ENCODE measurements at places on chromosomes 1 and 21. TPM values are rescaled to one million over a fixed set of nuclear protein-coding genes. Genes with fewer than 3 reads are reported as not detected.

- peak; percentile 73 for DNase-seq
- H3K4me3 ChIP-seq = no peak overlapping the region
- H3K4me1 ChIP-seq = peaks cover 30% of the 10 kb centered on the region
- H3K27me3 ChIP-seq = no peaks in the 10 kb centered on the region
- no peaks in the 10 kb centered on the region for H3K36me3 ChIP-seq
- H3K27ac ChIP-seq = no peak overlapping the region
Measured at GRCh38 chr1:11645670-11646265, 8.5 kb downstream of the FBXO2 start.

DNA sequence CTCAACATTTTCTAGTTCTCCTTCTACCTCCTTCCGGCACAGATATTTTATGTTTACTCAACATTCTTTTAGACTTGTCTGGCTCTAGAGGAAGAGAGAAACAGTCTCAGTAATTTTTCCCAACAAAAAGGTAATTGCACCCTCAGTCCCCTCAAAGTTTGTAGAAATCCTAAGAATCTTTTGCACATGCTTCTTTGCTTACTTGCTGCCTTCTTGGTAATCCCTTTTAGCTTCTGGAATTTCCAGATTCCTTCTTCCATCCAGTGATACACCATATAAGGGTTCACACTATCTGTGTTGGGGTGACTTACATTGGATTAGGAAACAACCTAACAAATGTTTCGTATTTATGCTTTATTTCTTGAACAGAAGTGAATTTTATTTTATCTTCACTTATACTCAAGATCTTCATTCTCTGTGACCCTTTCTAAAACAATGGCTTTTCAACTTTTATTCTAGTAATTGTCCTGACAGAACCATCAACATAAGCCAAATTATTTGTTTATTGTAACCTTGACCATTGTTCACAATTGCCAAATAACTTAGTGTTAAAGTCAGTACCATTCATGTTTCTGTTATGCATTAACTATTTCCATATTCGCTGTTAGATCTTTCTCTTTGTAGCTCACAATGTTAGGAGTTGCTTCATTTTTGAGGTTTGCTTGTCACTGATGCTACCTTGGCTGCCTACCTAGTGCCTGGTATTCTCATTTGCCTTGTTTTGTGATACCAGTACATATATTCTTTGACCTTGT lies 238.1 kb downstream of the HMCN1 start:
- H3K27me3 ChIP-seq = no peaks in the 10 kb centered on the region
- no peak overlapping the region for H3K4me3 ChIP-seq
- no peak overlapping the region for H3K27ac ChIP-seq
- no peaks in the 10 kb centered on the region for H3K36me3 ChIP-seq
- DNase-seq = no peak

- H3K27me3 ChIP-seq = no peaks in the 10 kb centered on the region
- H3K4me3 ChIP-seq = no peak overlapping the region
- no peak for DNase-seq
- H3K4me1 ChIP-seq = no peaks in the 10 kb centered on the region
Measured at GRCh38 chr1:230387296-230387695, 38.8 kb downstream of the PGBD5 start.

- H3K36me3 ChIP-seq = no peaks in the 10 kb centered on the region
- no peak overlapping the region for H3K4me3 ChIP-seq
- H3K4me1 ChIP-seq = no peaks in the 10 kb centered on the region
- DNase-seq = no peak
- H3K27me3 ChIP-seq = no peaks in the 10 kb centered on the region
Measured at GRCh38 chr1:165549973-165550372, 6.2 kb downstream of the LRRC52 start.

DNA sequence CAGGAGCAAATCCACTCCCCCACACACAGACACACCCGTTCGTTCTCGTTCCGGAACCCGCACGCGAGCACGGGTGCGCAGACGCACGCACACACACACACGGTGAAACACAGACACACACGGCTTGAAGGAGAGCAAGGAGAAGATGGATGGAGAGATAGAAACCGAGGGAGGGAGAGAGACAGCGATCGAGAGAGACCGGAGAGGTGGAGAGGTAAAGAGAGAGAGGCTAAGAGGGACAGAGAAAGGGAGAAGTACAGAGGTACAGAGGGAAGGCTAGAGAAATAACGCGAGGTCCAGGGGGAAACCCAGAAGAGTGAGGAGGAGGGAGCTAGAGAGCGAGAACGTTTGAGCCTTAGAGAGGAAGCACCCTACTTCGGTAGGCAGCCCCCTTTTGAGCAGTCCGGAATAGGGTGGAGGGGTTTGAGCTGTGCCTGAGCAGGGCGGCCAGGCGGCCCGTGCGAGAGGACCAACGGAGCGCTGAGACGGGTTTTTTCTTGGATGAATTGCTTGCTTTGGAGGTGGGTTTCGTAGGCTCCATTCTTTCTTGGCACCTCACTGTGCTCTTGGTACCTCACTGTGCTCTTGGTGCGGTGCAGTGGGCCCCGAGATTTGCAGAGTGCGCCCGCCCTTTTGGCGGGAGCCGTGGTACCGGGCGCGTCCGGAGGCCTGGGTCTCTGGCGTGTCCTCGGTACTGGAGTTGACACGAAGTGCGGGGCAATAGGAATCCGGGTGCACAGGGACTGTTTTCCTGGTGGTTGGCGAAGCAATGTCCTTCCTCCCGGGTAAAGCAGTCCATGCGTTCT lies 88.4 kb upstream of the RHOU start:
- peak overlapping the region; percentile 3 for H3K27ac ChIP-seq
- peak overlapping the region; percentile 45 for H3K4me3 ChIP-seq
- H3K36me3 ChIP-seq = no peaks in the 10 kb centered on the region
- H3K4me1 ChIP-seq = peaks cover 19% of the 10 kb centered on the region
- DNase-seq = no peak
- H3K27me3 ChIP-seq = peaks cover 7% of the 10 kb centered on the region

GRCh38 chr1:106380772-106381171 lies 675.7 kb upstream of the PRMT6 start:
- H3K4me3 ChIP-seq = no peak overlapping the region
- no peak for DNase-seq
- no peak overlapping the region for H3K27ac ChIP-seq
- no peaks in the 10 kb centered on the region for H3K27me3 ChIP-seq
- H3K4me1 ChIP-seq = no peaks in the 10 kb centered on the region

VTCN1 gene
- total RNA-seq = not detected

- H3K4me1 ChIP-seq = peaks cover 46% of the 10 kb centered on the region
- DNase-seq = no peak
- H3K4me3 ChIP-seq = no peak overlapping the region
- H3K27me3 ChIP-seq = no peaks in the 10 kb centered on the region
Measured at GRCh38 chr1:1567891-1568291, 6.8 kb downstream of the SSU72 start.

AQP10 gene
- not detected for total RNA-seq

DNA sequence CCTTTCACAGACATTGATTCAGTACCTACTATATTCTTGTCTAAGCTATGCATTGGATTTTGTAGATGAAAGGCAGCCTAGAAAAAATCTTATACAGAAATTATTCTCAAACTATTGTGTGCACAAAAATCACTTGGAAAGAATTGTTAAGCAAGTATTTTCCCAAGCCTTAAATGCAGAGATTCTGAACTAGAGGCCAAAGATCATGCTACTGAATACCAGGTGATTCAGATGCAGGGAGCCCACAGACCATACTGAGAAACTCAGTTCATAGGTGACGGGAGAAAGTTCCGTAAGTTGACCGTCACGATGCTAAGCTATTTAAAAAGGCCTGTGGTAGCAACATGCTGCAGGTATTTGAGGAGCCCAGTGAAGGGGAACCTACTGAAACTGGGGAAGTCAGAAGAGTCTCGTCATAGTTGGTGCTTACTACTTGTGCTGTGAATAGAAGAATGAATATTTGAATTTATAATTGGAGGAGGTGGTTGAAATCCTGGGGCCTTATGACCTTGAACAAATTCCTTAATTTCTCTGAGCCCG lies 150.8 kb downstream of the NFIA start:
- no peaks in the 10 kb centered on the region for H3K27me3 ChIP-seq
- no peak for DNase-seq
- H3K4me3 ChIP-seq = no peak overlapping the region
- H3K27ac ChIP-seq = no peak overlapping the region

DCDC2B gene
- not detected for total RNA-seq

ITLN2 gene
- 2.0 TPM for total RNA-seq

- H3K4me3 ChIP-seq = no peak overlapping the region
- no peaks in the 10 kb centered on the region for H3K36me3 ChIP-seq
- DNase-seq = no peak
- no peaks in the 10 kb centered on the region for H3K27me3 ChIP-seq
- no peaks in the 10 kb centered on the region for H3K4me1 ChIP-seq
Measured at GRCh38 chr1:228120857-228121489, 11.9 kb upstream of the MRPL55 start.

GRCh38 chr1:59520827-59521418 lies 224.0 kb downstream of the FGGY start:
- H3K27ac ChIP-seq = peak overlapping the region; percentile 64
- H3K4me3 ChIP-seq = no peak overlapping the region

UMODL1 gene
- not detected for total RNA-seq

DNA sequence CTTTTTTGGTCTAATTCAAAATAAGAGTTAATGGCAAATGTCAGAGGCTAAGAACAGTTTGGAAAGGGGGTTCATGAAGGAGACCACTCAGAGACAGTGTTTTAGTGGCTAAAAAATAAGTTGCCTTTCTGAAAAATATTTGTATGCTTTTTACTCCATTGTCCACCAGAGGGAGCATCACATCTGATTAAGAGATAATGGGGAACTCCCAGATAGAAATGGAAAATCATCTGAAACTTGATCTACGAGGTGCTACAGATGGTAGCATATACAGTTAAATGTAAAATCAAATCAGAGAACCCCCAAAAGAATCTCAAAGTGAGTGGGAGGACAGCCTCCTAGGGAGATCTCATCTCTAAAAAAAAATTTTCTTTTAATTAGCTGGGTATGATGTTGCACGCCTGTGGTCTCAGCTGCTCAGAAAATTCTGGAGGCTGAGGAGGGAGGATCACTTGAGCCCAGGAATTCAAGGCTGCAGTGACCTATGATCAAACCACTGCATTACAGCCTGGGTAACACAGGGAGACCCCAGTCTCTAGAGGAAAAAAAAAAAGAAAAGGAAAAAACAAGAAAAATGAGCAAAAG lies 9.7 kb downstream of the SMYD3 start:
- H3K36me3 ChIP-seq = no peaks in the 10 kb centered on the region
- no peaks in the 10 kb centered on the region for H3K4me1 ChIP-seq
- H3K27ac ChIP-seq = no peak overlapping the region
- DNase-seq = no peak
- no peak overlapping the region for H3K4me3 ChIP-seq

DNA sequence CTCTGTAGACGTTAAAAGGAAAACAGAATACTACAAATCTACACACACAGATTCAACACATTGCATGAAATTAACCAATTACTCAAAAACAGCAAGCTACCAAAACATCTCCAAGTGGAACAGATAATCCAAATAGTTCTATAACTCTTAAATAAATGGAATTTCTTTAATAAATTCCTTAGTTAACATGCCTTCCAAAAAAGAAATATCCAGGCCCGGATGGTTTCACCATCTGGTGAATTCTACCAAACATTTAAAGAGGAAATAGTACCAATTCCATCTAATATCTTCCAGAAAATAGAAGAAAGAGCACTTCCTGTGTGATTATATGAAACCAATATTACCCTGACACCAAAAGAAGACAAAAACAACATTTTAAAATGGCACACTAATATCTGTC lies 52.8 kb upstream of the COL6A2 start:
- H3K27ac ChIP-seq = no peak overlapping the region
- DNase-seq = no peak
- no peak overlapping the region for H3K4me3 ChIP-seq

DNA sequence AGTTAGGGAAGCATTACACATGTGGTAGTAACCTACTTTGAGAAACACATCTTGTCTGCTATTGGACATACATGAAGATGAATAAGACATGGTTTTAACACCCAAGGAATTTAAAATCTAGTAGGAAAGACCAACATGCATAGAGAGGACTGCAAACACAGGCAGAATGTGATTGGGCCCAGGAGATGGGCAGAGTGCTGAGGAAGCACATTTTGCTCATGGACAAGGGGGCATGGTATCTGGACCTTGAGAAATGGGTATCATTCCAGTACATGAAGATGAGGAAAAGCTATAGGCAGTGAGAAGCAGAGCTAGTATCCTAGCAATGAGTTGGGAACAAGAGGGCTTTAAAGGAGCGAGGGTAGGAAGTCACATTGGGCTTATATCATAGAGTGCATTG lies 142.7 kb downstream of the SPATA46 start:
- H3K27me3 ChIP-seq = no peaks in the 10 kb centered on the region
- DNase-seq = no peak
- H3K4me1 ChIP-seq = no peaks in the 10 kb centered on the region

OR14K1 gene
- total RNA-seq = not detected

SLC2A5 gene
- total RNA-seq = 0.26 TPM

DNA sequence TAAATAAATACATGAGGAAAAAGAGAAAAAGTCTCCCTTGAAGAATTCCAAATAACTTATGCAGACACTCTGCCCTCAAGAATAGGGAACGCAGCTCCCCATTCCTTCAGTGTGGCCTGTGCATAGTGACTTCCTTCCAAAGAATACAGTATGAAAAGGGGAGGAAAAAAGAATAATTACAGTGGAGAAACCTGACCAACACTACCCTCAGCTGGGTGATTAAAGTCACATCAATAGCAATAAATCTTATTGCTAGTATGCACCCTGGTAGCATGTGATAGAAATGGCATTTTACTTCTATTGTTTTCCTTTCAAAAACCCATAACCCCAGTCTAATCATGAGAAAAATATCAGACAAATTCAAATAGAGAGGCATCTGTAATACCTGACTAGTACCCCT lies 85.1 kb downstream of the ZZZ3 start:
- no peak overlapping the region for H3K4me3 ChIP-seq
- DNase-seq = no peak
- H3K36me3 ChIP-seq = peaks cover 6% of the 10 kb centered on the region
- no peaks in the 10 kb centered on the region for H3K27me3 ChIP-seq
- no peaks in the 10 kb centered on the region for H3K4me1 ChIP-seq
- no peak overlapping the region for H3K27ac ChIP-seq

RHOC gene
- total RNA-seq = 190 TPM

DNA sequence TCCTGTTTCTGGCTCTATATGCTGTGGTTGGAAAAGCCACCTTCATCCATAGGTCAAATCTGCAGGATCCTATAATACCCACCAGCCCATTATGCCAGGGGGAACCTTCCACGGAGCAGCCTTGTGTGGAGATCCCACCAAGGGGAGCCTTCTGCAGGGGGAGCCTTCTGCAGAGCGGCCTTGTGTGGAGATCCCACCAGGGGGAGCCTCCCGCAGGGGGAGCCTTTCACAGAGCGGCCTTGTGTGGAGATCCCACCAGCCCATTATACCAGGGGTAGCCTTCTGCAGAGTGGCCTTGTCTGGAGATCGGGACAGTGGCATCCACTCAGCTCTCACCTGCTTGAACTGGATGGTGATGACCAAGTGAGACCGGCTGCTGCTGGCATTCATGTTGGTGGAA lies 85.3 kb downstream of the SCCPDH start:
- no peaks in the 10 kb centered on the region for H3K27me3 ChIP-seq
- no peak overlapping the region for H3K4me3 ChIP-seq
- H3K36me3 ChIP-seq = no peaks in the 10 kb centered on the region
- no peak for DNase-seq

EXO5 gene
- total RNA-seq = 4.6 TPM

SMIM12 gene
- total RNA-seq = 26.6 TPM

- no peak for DNase-seq
- no peaks in the 10 kb centered on the region for H3K36me3 ChIP-seq
- H3K27me3 ChIP-seq = no peaks in the 10 kb centered on the region
Measured at GRCh38 chr1:115507901-115508300, 133.9 kb upstream of the VANGL1 start.

OPTC gene
- not detected for total RNA-seq

- H3K36me3 ChIP-seq = no peaks in the 10 kb centered on the region
- DNase-seq = no peak
- no peaks in the 10 kb centered on the region for H3K4me1 ChIP-seq
- H3K4me3 ChIP-seq = no peak overlapping the region
Measured at GRCh38 chr1:113452921-113453770, 62.8 kb downstream of the MAGI3 start.

ATP6V1G3 gene
- total RNA-seq = not detected
